ENCODE measurements at places on chromosomes 6 and 20.

- no peak for DNase-seq
Observed at GRCh38 chr20:46587986-46588385, 37.5 kb upstream of the OCSTAMP start.

DNA sequence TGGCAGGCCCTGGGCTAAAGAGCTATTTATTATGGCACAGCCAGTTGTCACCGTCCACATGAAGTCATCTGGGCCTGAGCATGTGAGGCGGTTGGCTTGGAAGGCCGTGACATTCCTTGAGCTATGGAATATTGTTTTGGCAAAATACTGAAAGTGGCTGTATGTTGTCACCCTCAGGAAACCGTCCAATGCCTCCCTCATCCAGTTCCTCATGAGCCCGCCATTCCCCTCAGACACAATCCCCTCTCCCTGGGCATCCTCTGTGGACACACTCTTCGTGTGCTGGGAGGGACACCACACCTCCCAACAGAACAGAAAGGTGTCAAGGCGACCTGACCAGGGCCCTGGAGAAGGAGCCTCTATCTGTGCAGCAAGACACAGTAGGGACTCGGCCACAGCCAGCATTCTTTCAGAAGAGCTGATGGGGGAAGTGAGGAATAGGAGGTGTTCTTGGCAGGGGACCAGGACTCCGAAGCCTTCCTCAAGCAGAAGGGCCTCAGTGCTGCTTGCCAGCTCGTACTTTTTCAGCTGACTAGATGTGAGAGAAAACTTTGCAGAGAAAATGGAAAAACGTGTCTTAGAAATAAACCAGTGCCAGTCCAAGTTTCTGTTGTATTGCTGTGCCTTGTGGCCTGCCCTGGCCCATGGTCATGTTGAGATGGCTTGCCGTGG is 120.5 kb downstream of the SOD2 start:
- DNase-seq: no peak

DNA sequence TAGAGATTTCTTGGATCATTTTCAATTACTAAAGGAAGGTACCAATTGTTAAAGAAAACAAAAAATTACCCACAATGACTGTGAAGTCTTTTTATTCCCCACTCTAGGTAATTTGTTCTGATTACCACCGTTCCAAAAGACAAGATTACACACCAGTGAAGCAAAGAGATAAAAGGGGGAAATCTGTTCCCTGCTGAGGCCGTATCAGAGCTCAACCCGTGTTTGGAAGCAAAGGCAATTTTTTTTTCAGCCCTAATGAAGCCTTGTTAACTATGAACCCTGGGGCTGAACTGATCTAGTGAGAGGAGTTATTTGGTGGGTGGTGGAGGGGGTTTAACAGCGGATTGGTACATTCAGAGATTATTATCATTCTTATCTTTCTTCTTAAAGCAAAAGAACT is 128.5 kb downstream of the ALDH8A1 start:
- DNase-seq: no peak

DNA sequence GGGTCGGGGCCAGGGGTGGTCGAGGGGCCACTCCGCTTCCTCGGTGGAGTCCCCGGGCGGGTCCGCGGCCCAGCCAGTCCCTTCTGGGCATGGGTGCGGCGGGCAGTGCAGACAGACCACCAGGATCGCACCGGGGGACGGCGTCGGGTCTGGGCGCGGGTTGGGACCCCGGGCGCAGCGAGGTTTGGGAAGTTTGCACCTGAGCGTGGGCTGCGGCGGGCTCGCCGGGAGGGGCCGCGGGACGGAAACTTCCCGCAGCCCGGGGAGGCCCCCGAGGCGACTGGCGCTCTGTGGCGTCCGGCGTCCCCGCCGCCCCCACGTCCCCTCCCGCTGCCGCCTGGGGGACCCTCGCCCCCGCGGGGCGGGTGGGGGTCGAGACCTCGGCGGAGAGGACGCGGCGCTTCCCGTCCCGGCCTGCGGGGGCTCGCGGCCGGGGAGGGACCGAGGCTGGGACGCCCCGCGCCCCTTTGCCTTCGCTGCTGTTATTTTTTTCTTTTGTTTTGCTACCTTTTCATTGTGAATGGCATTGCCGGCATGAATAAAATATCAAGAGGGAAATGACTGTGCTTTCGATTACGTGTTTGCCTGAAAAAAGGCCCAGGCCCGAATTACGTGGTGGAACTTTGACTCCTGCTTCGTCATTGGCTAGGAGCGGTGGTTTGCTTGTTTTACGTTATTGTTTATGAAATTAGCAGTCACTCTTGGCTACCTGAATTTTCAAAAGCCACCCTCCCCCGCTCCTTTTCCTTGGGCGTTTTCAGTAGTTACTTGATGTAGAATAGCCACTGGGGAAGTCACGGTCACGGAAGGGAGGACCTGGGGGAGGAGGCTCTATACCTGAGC is 703 bp downstream of the SNX9 start:
- DNase-seq: peak; percentile 58

DNA sequence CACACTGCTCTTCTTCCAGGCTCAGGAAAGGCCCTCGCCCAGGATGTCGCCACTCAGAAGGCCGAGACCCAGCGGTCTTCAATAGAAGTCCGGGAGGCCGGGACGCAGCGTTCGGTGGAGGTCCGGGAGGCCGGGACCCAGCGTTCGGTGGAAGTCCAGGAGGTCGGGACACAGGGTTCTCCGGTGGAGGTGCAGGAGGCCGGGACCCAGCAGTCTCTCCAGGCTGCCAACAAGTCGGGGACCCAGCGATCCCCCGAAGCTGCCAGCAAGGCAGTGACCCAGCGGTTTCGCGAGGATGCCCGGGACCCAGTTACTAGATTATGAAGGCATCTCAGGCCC is 1.0 kb downstream of the KHDC3L start:
- no peak for DNase-seq

DNA sequence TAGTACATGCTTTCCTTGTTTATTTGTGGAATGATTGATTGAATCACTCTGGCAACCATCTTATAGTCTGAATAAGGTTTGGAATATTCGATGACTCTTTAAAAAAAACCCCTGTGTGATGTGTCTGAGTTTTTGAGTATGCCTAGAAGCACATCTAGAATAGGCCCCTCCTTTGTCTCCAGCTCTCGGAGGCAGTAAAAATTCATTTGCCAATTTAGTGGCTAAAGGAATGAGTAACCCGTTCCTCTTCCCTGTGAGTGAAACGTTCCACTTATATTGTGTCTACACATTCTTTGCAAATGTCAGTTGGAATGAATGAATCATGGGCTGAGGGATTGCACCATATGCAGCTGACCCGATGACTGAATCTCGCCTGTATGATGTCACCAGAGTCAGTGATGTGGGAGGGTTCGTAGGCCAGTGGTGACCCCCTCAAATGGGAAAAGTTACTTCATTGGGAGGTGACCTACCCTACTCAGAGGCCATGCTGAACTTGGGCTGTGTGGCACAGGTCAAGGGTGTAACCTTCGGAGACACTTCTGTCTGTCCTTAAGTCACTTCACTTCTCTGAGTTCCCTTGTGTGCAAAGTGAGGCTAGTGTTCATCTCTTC is 21.6 kb downstream of the MOCS3 start:
- DNase-seq: peak; percentile 99

DNA sequence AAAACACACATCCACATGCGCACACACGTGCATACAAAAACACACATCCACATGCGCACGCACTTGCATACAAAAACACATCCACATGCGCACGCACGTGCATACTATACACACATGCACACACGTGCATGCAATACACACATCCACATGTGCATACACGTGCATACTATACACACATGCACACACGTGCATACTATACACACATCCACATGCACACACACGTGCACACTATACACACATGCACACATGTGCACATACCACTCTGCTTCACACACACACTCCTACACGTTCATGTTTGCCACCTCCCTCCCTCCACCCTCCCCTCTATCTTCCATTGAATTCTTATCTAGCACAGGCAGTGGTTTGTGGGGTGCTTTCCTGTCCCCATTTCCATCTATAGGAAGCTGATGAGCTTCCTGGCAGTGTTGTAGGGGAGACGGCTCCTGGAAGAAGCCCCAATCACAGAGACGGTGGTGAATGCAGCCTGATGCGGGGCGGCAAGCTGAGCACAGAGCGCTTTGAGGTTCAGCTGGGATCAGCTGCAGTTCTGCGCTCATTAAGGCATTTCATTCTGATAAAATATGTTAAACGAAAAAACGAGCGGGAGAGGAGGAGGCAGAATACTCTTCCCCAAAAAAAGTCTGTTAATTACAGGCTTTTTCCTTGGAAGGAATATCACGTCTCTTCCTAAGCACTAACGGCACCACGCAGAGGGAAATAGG is 287.7 kb downstream of the TAF4 start:
- DNase-seq: no peak

- DNase-seq: peak; percentile 12
Observed at GRCh38 chr6:45209762-45210161, 118.4 kb upstream of the RUNX2 start.

- no peak for DNase-seq
Observed at GRCh38 chr20:24485981-24486380, 16.6 kb downstream of the SYNDIG1 start.

- DNase-seq: no peak
Observed at GRCh38 chr20:17681726-17682102, 328 bp downstream of the RRBP1 start.

GRCh38 chr6:140660295-140660694 is 1285.8 kb upstream of the CITED2 start:
- peak; percentile 28 for DNase-seq

Data from EL (cell line).